ENCODE measurements at places on chromosomes 16 and 17.

GRCh38 chr17:44599298-44600175 is 42.3 kb downstream of the FZD2 start:
- H3K4me1 ChIP-seq = no peaks in the 10 kb centered on the region
- no peak for DNase-seq
- H3K4me3 ChIP-seq = no peak overlapping the region

GRCh38 chr16:85524630-85525419 is 88.3 kb upstream of the GSE1 start:
- DNase-seq = no peak
- no peaks in the 10 kb centered on the region for H3K27me3 ChIP-seq
- no peaks in the 10 kb centered on the region for H3K4me1 ChIP-seq
- no peaks in the 10 kb centered on the region for H3K36me3 ChIP-seq
- H3K27ac ChIP-seq = no peak overlapping the region

DNA sequence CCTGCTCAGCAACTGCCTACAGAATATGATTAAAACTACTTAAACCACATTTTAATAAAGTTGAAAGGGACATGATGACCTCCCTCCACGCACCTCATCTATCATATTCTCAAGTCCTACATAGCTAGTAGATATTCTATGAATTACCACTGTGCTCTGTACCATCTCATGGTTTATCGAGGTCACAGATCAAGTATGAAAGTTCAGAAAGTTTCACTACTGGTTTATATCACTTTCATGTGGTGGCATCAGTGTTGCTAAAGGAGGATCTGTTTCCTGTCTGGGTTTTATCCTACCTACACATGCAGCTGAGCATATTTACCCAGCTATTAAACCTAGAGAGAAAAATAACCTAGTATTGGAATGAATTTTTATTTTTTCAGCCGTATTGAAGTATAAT is 214.9 kb upstream of the MON1B start:
- H3K4me3 ChIP-seq = no peak overlapping the region
- H3K27me3 ChIP-seq = no peaks in the 10 kb centered on the region
- no peak overlapping the region for H3K27ac ChIP-seq
- peak; percentile 22 for DNase-seq

DNA sequence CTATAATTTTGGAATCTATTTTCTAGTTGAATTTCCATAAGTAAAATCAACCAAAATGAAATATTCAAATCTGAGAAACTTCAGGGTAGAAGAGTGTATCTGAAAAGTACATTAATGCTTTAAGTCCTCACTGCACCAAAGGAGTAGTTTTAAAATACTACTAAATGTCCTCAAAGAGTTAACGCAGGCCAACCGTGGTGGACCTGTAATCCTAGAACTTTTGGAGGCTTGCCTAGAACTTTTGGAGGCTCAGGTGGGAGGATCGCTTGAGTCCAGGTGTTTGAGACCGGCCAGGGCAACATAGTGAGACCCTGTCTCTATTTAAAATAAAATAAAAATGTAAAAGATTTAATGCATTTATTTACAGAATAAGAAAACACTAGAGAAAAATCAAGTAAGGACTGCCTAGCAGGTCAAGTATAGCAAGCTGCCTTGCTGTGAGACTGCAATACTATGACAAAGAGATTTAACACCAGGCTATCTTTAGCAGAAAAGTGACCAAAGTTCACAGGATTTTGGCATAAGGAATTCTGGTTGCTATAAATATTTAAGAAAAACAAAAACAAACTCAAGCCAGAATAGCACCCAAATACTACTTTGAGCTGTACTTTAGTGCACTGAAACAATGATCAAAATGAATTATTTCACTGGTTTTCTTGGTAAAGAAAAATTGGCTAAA is 41.0 kb downstream of the CHCT1 start:
- no peak overlapping the region for H3K4me3 ChIP-seq
- DNase-seq = no peak
- no peaks in the 10 kb centered on the region for H3K27me3 ChIP-seq
- H3K27ac ChIP-seq = no peak overlapping the region

GRCh38 chr17:57906910-57907309 is 48.3 kb downstream of the CUEDC1 start:
- H3K4me1 ChIP-seq = no peaks in the 10 kb centered on the region

GRCh38 chr16:4097826-4098240 is 18.4 kb downstream of the ADCY9 start:
- H3K4me1 ChIP-seq = no peaks in the 10 kb centered on the region
- no peaks in the 10 kb centered on the region for H3K27me3 ChIP-seq
- H3K27ac ChIP-seq = no peak overlapping the region
- DNase-seq = no peak

DNA sequence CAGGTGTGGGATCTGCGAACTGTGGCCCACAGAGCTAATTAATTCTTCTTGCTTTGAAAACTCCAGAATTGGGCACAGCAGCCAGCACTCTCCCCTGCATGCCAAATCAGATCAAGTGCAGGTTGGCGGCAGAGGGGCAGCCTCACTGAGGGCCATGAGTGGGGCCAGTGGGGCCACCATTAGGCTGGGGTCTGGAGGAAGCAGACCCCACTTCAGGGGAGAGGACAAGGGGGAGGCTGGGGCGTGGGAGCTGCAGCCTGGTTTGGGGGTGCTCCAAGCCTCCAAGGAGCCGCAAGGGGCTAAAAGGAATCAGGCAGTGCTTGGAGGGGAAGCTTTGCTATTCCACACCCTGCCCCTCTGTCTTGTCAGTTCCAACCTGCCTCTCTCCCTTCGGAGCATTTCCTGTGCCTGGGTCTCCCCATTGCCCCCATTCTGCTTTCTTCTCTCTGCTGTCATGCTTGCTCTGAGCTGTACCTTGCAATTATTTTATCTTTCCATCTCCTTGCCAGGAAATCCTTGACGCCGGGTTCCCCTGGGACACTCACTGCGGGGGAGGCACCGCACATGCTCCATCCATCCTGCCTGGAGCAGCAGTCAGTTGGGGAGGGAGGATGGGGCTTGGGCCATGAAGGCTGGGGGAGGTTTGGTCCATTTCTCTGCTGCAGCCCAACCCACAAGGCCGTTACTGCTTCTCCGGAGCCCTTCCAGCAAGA is 3.3 kb upstream of the ABCC3 start:
- no peaks in the 10 kb centered on the region for H3K36me3 ChIP-seq
- peaks cover 31% of the 10 kb centered on the region for H3K27me3 ChIP-seq
- no peaks in the 10 kb centered on the region for H3K4me1 ChIP-seq
- no peak for DNase-seq

DNA sequence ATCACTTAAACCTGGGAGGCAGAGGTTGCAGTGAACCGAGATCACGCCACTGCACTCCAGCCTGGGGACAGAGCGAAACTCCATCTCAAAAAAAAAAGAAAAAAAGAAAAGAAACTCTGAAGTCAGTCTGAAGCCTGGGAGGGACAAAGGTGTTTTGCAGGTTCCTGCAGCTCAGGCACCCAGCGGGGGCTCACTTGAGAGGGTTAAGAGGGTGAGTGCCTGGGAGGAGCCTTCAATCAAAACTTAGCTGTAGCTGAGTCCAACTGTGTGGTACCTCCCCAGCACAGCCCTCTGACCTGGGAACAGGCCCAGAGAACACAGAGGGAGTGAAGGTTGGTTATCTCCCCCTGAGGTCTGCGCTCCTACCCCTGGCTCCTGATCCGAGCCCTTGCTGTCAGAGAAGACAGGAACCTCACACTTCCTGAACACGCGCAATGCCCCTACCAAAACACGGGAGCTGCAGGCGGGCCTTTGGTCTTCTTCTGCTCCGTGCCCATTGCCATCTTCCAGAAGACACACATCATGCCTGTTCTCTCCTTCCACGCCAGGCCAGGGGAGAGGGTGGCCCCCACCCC is 20.4 kb upstream of the ZC3H18 start:
- H3K4me3 ChIP-seq = no peak overlapping the region
- H3K4me1 ChIP-seq = no peaks in the 10 kb centered on the region
- H3K36me3 ChIP-seq = no peaks in the 10 kb centered on the region
- no peak overlapping the region for H3K27ac ChIP-seq

- H3K4me3 ChIP-seq = no peak overlapping the region
- H3K4me1 ChIP-seq = no peaks in the 10 kb centered on the region
- H3K27ac ChIP-seq = no peak overlapping the region
- H3K27me3 ChIP-seq = no peaks in the 10 kb centered on the region
- DNase-seq = no peak
These were observed 28.3 kb downstream of the RTN4RL1 start for GRCh38 chr17:1996800-1997288.

GRCh38 chr17:65364438-65364837 is 197.0 kb downstream of the AXIN2 start:
- no peak for DNase-seq
- no peaks in the 10 kb centered on the region for H3K27me3 ChIP-seq
- H3K4me3 ChIP-seq = no peak overlapping the region
- no peaks in the 10 kb centered on the region for H3K4me1 ChIP-seq

GRCh38 chr17:39744075-39744835 is 6.5 kb downstream of the GRB7 start:
- no peaks in the 10 kb centered on the region for H3K4me1 ChIP-seq
- no peak overlapping the region for H3K27ac ChIP-seq
- no peaks in the 10 kb centered on the region for H3K27me3 ChIP-seq
- no peak overlapping the region for H3K4me3 ChIP-seq
- no peaks in the 10 kb centered on the region for H3K36me3 ChIP-seq

DNA sequence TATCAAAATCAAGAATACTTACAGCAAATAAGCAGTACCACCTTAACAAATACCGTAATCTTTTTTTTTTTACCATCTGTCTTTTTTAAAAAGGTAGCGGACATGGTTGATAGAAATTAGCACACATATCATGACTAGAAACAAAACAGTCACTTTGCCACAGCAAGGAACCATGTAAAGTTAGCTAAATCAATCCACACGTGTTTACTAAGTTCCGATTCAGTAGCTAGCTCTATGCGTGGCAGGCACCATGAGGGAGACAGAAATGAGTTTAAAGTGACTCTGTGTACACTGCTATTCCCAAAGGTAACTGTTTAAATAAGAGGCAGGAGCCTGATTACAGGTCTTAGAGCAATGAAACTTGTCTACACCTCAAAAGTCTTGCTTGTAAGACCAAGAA is 108.6 kb downstream of the XYLT1 start:
- H3K4me3 ChIP-seq = no peak overlapping the region
- no peaks in the 10 kb centered on the region for H3K36me3 ChIP-seq
- no peak overlapping the region for H3K27ac ChIP-seq
- no peak for DNase-seq
- peaks cover 11% of the 10 kb centered on the region for H3K4me1 ChIP-seq

- no peak overlapping the region for H3K27ac ChIP-seq
- H3K36me3 ChIP-seq = peaks cover 16% of the 10 kb centered on the region
- H3K4me3 ChIP-seq = no peak overlapping the region
- H3K4me1 ChIP-seq = no peaks in the 10 kb centered on the region
These were observed 32.5 kb downstream of the RANBP10 start for GRCh38 chr16:67773569-67774456.

GRCh38 chr16:57592591-57593003 is 35.8 kb upstream of the ADGRG1 start:
- peak overlapping the region; percentile 93 for H3K27ac ChIP-seq
- H3K4me1 ChIP-seq = peaks cover 29% of the 10 kb centered on the region
- H3K27me3 ChIP-seq = no peaks in the 10 kb centered on the region
- H3K36me3 ChIP-seq = no peaks in the 10 kb centered on the region
- H3K4me3 ChIP-seq = no peak overlapping the region

- H3K4me3 ChIP-seq = no peak overlapping the region
- H3K4me1 ChIP-seq = peaks cover 25% of the 10 kb centered on the region
- peaks cover 52% of the 10 kb centered on the region for H3K36me3 ChIP-seq
- no peaks in the 10 kb centered on the region for H3K27me3 ChIP-seq
- DNase-seq = no peak
- no peak overlapping the region for H3K27ac ChIP-seq
These were observed 4.6 kb downstream of the IFT20 start for GRCh38 chr17:28330671-28331070.

DNA sequence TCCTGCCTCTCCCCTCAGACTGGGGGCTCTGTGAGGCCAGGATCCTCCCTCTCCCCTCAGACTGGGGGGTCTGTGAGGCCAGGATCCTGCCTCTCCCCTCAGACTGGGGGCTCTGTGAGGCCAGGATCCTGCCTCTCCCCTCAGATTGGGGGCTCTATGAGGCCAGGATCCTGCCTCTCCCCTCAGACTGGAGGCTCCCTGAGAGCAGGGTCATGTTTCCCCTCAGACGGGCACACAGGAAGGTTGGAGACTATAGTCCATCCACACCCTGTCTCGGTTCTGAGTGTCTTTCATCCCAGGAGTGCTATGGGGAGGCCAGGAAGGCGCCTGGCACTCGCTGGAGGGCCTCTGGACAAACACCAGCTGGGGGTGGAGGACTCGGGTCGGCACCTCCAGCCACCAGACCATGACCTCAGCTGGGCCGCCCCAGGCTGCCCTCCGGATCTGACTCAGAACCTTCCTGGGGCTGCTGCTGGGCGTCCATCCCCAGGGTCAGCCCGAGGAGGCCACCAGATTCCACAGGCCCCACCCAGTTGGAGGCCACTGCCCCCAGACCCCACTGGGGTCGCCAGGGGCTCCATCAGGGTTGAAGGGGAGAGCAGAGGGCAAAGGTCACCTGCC is 21.9 kb upstream of the DLX4 start:
- H3K27ac ChIP-seq = no peak overlapping the region
- H3K4me1 ChIP-seq = no peaks in the 10 kb centered on the region
- H3K36me3 ChIP-seq = no peaks in the 10 kb centered on the region
- no peak overlapping the region for H3K4me3 ChIP-seq
- no peak for DNase-seq

GRCh38 chr17:39663688-39664580 is 1.2 kb upstream of the TCAP start:
- no peaks in the 10 kb centered on the region for H3K27me3 ChIP-seq
- no peaks in the 10 kb centered on the region for H3K4me1 ChIP-seq
- H3K4me3 ChIP-seq = no peak overlapping the region
- no peak overlapping the region for H3K27ac ChIP-seq
- no peak for DNase-seq

DNA sequence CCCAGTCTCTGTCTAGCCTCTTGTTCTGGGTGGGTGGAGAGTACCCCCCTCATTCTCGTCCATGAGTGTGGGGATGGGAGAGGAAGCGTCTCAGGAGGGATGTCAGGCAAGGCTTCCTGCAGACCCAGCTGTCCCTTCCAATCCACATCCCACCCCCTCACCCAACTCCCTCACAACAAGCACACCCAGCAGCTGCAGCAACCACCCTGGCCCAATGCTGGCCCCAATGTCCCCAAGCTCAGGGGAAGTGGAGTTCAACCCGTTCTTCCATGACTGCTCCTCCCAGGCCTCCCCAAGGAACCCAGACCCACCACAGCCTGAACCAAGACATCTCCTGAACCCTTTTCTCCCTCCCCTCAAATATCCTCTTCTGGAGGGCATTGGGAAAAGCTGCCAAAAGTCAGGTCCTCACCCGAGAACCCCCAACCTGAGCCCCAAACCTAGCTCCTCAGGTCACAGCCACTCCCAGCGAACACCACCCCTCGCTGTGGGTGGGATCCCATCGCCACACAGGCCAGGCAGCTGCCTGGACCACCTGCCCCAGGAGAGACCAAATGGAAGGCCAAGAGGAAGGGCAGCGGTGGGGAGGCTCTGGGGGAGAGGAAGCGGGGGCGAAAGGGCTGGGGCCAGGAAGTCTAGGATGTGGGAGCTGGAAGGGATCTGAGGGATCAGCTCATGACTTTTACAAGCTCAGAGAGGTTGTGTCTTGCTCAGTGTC is 47.6 kb downstream of the FZD2 start:
- H3K4me3 ChIP-seq = no peak overlapping the region
- DNase-seq = no peak
- H3K27ac ChIP-seq = no peak overlapping the region
- H3K27me3 ChIP-seq = peaks cover 15% of the 10 kb centered on the region
- H3K36me3 ChIP-seq = no peaks in the 10 kb centered on the region

- H3K27me3 ChIP-seq = peaks cover 55% of the 10 kb centered on the region
- no peaks in the 10 kb centered on the region for H3K4me1 ChIP-seq
- no peaks in the 10 kb centered on the region for H3K36me3 ChIP-seq
- no peak overlapping the region for H3K4me3 ChIP-seq
- no peak for DNase-seq
These were observed 5.9 kb upstream of the HOXB13 start for GRCh38 chr17:48734333-48735061.

GRCh38 chr16:54511222-54511731 is 224.7 kb upstream of the IRX3 start:
- no peak overlapping the region for H3K27ac ChIP-seq
- peak; percentile 37 for DNase-seq
- no peaks in the 10 kb centered on the region for H3K36me3 ChIP-seq
